T-helper 17 cell (primary cell): ENCODE measurements at places on chromosomes 11 and 22. TPM values are rescaled to one million over a fixed set of nuclear protein-coding genes. Genes with fewer than 3 reads are reported as not detected.

Gene LRRC74B
- not detected for total RNA-seq

Gene MRPL48
- 14.8 TPM for total RNA-seq

Gene MPZL2
- total RNA-seq: 0.99 TPM

Gene VSIG10L2
- not detected for total RNA-seq

Gene GAL
- total RNA-seq: not detected

Gene ZNF280A
- total RNA-seq: not detected

DNA sequence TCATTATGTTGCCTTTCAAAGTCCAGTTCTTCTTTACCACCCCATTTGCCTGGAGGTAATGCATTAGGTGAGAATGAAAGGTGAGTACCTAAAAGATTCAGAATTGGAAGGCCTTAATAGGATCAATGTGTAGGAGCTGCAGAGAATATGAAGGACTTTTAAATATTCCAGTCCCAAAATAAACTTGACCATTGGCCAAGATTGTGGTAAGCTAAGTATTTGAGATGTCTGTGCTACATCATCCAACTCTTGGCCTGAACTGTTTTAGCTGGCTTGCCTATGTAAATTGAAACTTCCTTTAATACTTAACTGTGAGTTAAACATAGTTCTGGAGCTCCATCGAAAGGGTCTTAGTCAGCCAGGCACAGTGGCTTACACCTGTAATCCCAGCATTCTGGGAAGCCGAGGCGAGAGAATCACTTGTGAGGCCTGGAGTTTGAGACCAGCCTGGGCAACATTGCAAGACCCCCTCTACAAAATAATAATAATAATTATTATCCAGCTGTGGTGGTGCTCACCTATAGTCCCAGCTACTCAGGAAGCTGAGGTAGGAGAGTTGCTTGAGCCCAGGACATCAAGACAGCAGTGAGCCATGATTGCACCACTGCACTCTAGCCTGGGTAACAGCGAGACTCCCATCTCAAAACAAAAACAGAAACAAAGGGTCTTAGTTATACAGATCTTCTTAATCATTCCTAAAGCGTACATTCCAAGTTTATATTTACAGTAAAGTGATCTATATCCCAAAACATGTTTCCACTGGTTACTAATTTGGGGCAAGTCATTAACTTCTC, 29.8 kb downstream of the MTMR3 start:
- no peaks in the 10 kb centered on the region for H3K36me3 ChIP-seq
- no peak overlapping the region for H3K27ac ChIP-seq
- H3K4me1 ChIP-seq: peaks cover 48% of the 10 kb centered on the region
- H3K4me3 ChIP-seq: no peak overlapping the region
- no peaks in the 10 kb centered on the region for H3K27me3 ChIP-seq
- no peak for DNase-seq

GRCh38 chr22:48227341-48228018, 1465.0 kb downstream of the TBC1D22A start:
- no peaks in the 10 kb centered on the region for H3K36me3 ChIP-seq
- H3K4me3 ChIP-seq: no peak overlapping the region
- H3K27ac ChIP-seq: no peak overlapping the region
- no peaks in the 10 kb centered on the region for H3K4me1 ChIP-seq
- DNase-seq: no peak
- H3K27me3 ChIP-seq: peaks cover 6% of the 10 kb centered on the region

DNA sequence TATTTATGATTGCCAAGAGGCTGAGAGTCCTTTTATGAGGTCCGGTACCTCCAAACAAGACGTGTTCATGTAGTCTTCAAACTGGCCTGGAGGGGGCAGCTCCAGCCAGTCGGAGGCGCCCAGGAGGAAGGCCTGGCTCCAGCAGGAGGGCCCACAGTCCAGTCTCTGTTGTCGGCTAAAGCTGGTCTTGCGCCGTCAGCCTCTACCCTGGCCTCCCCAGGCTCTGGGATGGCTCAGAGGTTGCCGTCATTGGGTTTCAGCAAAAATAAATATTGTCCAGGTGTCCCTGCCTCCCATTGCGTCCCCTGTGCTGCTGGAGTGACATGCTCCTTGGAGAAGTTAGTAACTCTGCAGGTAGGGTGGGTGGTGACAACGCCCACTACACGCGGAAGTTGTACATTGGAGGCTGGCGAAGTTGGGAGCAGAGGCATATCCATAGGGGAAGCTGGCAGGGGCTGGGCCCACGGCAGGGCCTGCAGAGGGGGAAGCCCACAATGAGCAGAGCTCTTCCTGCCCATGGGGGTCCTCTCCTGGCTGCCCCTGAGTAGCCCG, 1.0 kb upstream of the SLC25A1 start:
- no peak for DNase-seq
- H3K27ac ChIP-seq: peak overlapping the region; percentile 54
- H3K27me3 ChIP-seq: no peaks in the 10 kb centered on the region
- peaks cover 17% of the 10 kb centered on the region for H3K4me1 ChIP-seq
- peak overlapping the region; percentile 88 for H3K4me3 ChIP-seq

DNA sequence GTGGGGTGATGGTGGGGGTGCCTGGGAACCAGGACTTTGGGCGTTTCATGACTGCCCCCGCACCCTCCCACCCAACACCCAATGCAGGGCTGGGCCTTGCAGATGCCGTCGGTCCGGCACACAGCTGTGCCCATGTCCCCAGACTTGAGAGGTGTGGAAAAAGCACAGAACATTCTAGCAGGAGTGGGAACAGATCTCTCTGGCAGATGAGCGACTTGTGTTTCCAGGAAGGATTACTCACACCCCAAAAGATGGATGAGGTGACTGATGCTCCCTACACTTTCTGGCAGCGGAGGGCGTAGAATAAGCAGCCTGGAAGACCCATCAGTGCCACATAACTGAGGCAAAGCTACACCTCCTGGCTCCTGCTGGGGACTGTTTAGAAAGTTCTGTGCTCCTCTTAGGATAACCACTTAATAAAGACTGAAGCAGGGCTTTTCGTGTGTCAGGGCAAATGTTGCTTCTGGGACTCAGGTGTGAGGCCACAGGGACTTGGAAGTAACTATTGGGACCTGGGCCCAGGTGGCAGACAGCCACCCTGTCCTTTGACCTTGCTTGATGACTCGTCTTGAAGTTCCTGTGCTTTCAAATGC, 24.2 kb downstream of the FBLN1 start:
- H3K27me3 ChIP-seq: peaks cover 23% of the 10 kb centered on the region
- H3K4me3 ChIP-seq: no peak overlapping the region
- no peak for DNase-seq
- H3K36me3 ChIP-seq: no peaks in the 10 kb centered on the region
- H3K4me1 ChIP-seq: peaks cover 3% of the 10 kb centered on the region
- H3K27ac ChIP-seq: no peak overlapping the region

- H3K27ac ChIP-seq: no peak overlapping the region
- H3K4me1 ChIP-seq: peaks cover 24% of the 10 kb centered on the region
- H3K27me3 ChIP-seq: no peaks in the 10 kb centered on the region
- no peak overlapping the region for H3K4me3 ChIP-seq
- H3K36me3 ChIP-seq: peaks cover 4% of the 10 kb centered on the region
These were observed 165.0 kb upstream of the MTMR2 start for GRCh38 chr11:96088914-96089313.

GRCh38 chr22:30887861-30888260, 80.7 kb downstream of the MORC2 start:
- H3K4me1 ChIP-seq: peaks cover 13% of the 10 kb centered on the region
- H3K27me3 ChIP-seq: no peaks in the 10 kb centered on the region
- no peak overlapping the region for H3K4me3 ChIP-seq

DNA sequence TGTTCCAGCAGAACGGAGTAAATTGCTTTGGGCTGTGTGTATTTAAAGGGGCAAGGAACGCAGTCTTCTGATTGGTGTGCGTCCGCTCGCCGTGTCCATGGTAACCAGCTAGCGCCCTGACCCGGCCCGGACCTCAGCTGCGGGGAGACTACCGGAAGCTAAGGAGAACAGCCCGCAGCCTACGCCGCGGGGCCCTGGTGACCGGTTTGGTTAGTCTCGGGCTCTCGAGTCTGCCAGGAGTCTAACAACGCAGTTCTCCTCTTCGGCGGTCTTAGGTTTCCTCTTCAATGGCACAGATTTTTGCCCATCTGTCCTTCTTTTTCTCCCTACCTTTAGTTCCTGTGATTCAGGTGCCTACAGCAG, 3.5 kb upstream of the OR56A3 start:
- no peaks in the 10 kb centered on the region for H3K4me1 ChIP-seq
- no peaks in the 10 kb centered on the region for H3K36me3 ChIP-seq
- peaks cover 25% of the 10 kb centered on the region for H3K27me3 ChIP-seq
- DNase-seq: no peak

DNA sequence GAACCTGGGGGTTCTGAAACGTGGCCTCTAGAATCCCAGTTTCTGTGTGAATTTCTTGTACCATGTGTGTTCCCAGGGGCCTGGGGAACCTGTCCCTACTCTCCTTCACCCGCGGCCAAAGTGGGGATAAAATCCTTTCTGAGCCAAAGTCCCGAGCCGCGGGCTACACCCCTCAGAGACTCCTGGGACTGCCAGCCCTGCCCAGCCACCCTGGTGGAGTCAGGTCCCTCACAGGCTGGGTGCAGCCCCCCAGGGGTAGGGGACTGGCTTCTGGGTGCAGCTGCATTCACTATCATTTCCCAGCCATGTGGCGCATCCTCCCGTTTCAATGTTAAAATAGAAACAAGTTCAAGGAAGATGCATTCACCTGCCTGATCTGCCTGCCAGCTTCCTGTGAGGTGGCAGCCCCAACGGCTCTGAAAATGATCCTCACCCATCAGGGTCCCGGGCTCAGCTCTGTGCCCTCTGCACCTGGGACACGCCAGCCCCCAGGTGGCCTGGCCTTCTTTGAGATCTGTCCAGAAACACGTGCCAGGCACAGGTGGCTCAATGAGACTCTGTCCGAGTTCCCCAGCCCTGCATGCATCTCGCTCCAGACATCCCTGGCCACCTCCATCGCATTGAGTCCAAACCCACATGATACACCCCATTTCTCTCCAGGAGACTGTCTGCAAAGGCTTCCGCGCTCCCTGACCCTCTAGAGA, 338.8 kb downstream of the CTTN start:
- DNase-seq: no peak
- H3K4me3 ChIP-seq: no peak overlapping the region
- peaks cover 18% of the 10 kb centered on the region for H3K27me3 ChIP-seq
- peaks cover 3% of the 10 kb centered on the region for H3K4me1 ChIP-seq

- no peak for DNase-seq
- peaks cover 6% of the 10 kb centered on the region for H3K27me3 ChIP-seq
- H3K4me3 ChIP-seq: peak overlapping the region; percentile 52
- peak overlapping the region; percentile 57 for H3K27ac ChIP-seq
These were observed 67.5 kb downstream of the GAB2 start for GRCh38 chr11:78350091-78350645.

- H3K4me1 ChIP-seq: peaks cover 2% of the 10 kb centered on the region
- no peak overlapping the region for H3K4me3 ChIP-seq
- H3K27ac ChIP-seq: no peak overlapping the region
- H3K36me3 ChIP-seq: no peaks in the 10 kb centered on the region
These were observed 7.3 kb upstream of the SCGB1A1 start for GRCh38 chr11:62411524-62411923.

DNA sequence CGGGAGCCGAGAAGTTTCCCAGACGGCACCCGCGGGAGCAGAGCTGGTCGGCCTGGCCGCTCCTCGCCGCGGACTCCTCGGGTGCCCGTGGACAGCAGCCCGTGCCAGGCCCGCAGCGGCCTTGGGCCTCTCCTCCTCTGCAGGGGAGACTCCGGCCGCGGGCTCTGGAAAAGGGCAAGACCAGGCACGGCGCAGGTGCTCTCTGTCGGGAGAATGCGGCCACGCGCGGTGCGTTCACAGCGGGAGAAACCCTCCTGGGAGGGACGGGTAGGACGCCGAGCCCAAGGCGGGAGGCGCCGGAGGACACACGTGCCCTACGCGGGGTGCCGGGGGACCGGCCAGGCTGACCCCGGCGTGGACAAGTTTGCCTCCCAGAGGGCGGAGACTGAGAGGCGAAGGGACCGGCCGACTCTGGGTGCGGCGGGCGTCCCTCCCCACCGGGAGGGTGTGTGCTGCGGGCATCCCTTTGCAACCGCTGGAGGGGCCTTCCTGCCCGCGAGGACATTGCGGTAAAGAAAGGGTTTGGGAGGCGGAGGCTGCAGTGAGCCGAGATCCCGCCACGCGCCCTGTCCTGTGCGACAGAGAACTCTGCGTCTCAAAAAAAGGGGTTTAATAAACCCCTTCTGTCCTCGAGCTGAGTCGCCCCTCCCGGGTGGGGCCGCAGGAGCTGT, 2.3 kb downstream of the IFITM1 start:
- H3K4me1 ChIP-seq: peaks cover 48% of the 10 kb centered on the region
- H3K4me3 ChIP-seq: peak overlapping the region; percentile 91
- DNase-seq: no peak
- peak overlapping the region; percentile 98 for H3K27ac ChIP-seq
- no peaks in the 10 kb centered on the region for H3K27me3 ChIP-seq

GRCh38 chr11:8786933-8787332, 104.3 kb downstream of the RPL27A start:
- DNase-seq: no peak
- no peaks in the 10 kb centered on the region for H3K36me3 ChIP-seq
- H3K4me1 ChIP-seq: no peaks in the 10 kb centered on the region
- H3K4me3 ChIP-seq: no peak overlapping the region
- H3K27ac ChIP-seq: no peak overlapping the region
- H3K27me3 ChIP-seq: peaks cover 16% of the 10 kb centered on the region

DNA sequence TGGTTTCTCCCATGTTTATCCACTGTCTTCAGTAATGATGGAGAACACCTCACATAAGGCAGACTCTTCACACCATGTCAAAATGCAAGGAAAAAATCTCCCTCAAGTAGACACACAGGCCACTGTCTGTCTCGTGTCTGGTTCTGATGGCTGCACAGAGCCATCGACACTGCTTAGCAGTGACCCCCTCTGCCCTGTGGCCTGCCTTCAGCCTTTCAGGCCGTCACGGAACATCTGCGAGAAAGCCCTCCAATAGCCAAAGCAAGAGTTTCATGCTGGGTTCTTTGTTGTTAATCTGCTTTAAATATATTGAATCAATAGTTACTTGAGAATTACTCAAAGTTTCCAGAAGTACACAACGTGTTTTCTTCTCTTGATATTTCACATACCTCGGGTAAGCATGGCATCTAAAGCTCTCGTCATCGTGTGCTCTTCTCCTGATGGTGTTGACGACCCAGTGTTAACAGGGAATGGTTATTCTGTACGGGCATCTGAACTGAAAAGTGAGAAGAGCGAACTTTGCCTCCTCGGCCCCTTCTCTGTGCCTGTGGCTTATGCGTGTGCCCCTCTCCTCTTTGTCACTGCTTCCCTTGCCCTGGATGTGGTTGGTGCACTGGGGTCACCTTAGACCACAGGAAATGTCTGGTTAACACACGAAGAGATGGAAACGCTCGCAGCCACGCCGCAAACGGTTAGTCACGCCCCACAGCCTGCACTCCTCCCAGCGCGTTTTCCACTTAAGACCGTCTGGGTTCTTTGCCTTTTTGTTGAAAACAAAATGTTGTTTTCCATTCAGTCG, 33.4 kb upstream of the CTTN start:
- H3K27me3 ChIP-seq: no peaks in the 10 kb centered on the region
- peaks cover 4% of the 10 kb centered on the region for H3K36me3 ChIP-seq
- peak overlapping the region; percentile 75 for H3K4me3 ChIP-seq
- no peak for DNase-seq

DNA sequence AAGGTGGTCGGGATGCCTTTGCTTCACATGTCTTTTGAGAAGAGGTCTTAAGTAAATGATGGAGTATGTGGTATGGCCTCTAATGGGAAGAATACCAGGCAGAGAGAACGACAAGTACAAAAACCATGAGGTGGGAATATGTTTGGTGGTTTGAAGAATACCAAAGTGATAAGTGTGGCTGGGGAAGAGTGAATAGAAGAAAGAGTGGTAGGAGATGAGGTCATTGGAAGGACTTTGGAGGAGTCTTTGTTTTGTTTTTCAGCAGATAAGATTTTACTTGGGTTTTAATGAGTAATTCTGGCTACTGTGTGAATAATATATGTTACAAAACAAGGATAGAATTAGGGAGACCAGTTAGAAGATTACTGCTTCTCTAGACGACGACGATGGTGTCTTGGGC, 515.4 kb downstream of the RAB38 start:
- no peaks in the 10 kb centered on the region for H3K36me3 ChIP-seq
- H3K4me1 ChIP-seq: no peaks in the 10 kb centered on the region
- DNase-seq: no peak
- H3K4me3 ChIP-seq: no peak overlapping the region
- H3K27ac ChIP-seq: no peak overlapping the region
